NCI-H187 (cell line): ENCODE measurements at places on chromosomes 4 and X.

GRCh38 chr4:99945718-99946355 is 581 bp downstream of the DNAJB14 start:
- DNase-seq = no peak

GRCh38 chr4:6509587-6509986 is 37.2 kb upstream of the PPP2R2C start:
- DNase-seq = no peak

GRCh38 chrX:85914431-85914830 is 132.9 kb downstream of the CHM start:
- no peak for DNase-seq

DNA sequence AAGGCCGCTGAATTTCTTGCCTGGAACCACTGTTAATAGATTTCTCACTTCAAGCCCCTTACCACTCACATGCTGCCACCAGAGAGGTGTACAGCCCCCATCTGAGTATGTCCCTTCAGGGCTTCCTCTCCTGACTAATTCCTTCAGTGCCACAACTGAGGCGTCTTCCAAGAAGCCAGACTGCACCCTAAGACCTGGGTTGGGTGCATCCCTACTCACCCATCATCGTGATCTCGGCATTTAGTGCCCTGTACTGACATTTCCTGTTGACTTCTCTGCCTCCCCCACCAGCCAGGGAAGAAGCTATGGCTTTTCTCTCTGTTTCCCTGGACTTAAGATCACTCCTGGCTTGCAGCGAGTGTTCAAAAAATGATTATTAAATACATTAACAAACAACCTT is 40.4 kb upstream of the MAP3K15 start:
- no peak for DNase-seq

DNA sequence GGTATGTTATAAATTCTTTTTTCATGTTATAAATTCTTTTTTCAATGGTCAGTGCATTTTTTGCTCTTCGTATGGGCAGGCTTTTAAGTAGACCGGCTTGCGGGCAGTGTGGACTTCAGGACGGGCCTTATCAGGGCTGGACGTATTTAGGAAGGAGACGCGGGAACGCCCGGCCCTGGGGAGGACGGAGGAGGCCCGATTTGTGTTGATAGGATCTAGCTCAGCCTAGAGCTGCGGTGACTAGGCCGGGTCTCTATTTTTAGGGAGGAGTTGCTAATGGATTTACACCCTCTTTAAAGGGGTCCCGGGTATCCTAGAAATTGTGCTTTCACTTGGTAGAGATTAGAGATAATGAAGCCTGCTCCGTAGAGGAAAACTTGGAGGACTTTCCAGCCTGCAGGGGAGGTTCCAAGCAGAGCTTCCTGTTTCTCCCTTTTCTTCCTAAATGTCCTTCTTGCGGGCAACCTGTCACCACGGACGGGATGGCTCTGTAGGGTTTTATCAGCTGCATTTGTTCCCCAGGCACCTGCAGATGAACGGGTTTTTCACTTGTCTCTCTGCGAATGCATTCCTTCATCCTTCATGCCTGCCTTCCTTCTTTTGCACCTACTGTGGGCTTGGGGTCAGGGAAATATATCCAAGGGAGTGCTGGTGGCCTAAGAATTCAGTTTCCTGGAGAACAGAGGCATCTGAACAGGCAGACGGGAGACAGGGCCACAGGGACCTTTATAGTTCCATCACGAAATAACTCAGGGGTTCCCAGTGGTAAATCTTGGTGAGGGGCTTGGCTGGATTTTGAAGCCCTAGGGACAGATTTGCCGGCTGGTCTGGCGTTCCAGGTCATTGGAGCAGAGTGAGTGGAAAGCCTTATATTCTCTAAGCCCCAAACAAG is 1.4 kb downstream of the CD99 start:
- no peak for DNase-seq

GRCh38 chr4:80173841-80174240 is 23.5 kb upstream of the PRDM8 start:
- DNase-seq = no peak

DNA sequence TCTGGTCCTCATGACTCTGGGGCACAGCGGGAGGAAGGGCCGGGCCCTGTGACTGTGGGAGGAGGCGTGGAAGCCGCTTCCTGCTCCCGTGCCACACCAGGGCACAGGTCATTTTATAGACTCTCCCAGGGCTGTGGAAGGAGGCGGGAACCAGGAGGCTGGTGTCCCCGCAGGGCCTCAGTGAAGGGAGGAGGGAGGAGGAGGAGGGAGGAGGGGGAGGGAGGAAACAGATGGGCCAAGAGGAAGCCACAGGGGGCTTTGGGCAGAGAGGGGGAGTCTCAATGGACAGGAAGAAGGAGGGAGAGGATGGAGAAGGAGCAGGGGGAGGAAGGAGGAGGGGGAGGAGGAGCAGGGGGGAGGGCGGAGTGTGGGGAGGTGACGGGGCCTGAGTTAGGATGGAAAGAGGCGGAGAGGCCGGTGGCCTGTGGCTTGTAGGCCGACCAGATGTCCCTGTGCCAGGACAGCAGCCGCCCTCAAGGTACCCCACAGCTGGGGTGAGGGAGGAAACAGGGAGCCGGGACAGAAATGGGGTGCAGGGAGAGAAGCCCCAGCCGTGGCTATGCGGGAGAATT is 6.2 kb upstream of the PLCXD1 start:
- no peak for DNase-seq

DNA sequence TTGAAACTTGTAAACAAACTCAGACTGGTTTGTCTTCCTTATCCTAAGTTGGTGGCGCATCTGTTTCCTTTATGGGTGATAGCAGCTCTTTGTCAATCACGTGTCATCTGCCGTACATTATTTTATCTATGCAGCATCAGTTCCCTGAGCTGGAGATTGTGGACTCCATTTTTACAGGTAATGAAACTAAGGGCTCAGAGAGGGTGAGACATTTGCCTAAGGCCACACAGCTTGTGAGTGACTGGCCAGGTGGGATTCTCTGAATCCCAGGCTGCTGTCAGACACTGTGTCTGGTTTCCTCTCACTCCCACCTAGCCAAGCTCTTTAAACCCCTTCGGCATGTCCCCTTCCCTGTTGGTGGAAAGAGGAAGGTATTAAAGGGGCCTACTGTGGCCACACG is 41.7 kb upstream of the CLCN4 start:
- DNase-seq = no peak

DNA sequence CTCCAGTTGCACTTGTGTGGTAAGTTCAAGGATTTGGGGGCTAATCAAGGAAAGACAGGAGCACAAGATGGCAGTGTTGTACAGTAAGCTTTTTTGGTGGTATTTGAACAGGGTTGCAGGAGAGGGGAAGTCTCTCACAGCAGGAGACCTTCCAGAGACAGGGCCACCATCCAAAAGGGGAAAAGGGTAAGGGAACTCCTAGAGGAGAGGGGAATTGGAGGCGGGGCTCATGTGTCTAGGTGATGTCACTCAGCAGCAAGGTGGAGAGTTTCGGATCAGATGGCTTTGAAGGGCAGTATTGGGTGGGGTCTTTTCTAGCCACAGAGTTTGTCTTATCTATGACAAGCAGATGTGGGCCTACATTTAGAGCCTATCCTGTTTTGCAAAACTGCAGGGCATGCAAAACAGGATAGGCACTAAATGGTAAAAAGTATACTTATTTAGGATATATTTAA is 13.4 kb upstream of the RNF175 start:
- DNase-seq = no peak

- DNase-seq = no peak
Measured at GRCh38 chr4:107801766-107802211, 22.9 kb upstream of the SGMS2 start.

GRCh38 chr4:44186850-44187246 is 261.8 kb downstream of the KCTD8 start:
- DNase-seq = no peak

DNA sequence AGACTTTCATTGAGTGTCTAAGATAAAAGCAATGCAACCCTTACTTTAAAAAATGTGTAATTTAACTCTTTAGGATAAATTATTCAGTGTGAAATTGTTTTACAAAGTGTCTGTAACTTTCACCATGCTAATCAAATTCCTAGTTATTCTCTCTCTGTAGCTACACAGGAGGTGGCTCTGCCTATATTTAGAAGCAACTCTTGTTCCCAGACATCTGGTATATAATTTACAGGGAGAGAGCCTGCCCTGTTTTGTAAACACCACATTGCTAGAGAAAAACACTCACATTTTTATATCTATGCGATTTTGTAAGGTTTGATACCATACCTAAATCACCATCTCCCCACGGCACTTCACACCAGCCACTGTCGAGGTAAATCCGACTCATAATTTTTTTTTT is 35.5 kb upstream of the SPATA4 start:
- no peak for DNase-seq

DNA sequence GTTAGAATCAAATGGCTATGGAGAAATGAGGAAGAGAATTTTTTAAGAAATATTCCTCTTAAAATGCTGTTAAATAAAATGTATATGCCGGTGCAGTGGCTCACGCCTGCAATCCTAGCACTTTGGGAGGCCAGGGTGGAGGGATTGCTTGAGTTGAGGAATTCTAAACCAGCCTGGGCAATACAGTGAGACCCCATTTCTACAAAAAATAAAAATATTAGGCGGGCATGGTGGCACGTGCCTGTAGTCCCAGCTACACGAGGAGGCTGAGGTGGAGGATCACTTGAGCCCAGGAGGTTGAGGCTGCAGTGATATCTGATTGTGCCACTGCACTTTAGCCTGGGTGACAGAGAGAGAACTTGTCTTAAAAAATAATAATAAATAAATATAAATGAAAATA is 7.9 kb upstream of the FUNDC1 start:
- no peak for DNase-seq

DNA sequence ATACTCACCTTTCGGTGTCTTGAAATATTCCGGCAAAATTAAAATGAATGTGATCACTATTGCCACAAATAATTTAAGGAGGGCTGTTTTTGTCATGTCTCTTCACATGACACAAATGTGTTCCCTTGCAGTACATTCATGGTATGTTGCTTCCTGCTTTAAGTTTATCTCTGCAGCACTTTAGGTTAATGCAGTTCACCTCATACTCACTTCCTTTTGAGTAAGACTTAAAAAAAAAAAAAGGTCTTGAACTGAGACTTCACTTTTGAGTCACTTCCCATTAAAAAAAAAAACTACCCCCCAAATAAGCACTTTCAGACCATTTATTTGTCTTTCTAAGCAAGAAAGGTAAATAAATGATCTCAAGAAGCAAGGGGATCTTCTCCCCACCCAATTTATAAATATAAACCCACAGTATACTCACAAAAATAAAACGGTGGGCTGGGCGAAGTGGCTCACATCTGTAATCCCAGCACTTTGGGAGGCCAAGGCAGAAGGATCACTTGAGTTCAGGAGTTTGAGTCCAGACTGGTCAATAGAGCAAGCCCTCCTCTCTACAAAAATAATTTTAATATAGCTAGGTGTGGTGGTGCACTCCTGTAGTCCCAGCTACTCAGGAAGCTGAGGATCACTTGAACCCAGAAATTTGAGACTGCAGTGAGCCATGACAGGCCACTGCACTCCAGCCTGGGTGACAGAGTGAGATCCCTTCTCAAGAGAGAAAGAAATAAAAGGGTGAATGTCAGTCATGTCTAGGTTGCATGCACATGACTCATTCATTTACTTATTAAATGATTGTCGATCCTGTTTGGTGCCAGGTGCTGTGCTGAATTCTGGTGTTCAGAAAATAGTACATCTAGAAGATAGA is at the start of gene TMEM156:
TSS of gene TMEM156 (minus strand) at position 192 of the 868 bp plus-strand sequence. CDS start at position 96, 96 bp downstream.
- DNase-seq = no peak

DNA sequence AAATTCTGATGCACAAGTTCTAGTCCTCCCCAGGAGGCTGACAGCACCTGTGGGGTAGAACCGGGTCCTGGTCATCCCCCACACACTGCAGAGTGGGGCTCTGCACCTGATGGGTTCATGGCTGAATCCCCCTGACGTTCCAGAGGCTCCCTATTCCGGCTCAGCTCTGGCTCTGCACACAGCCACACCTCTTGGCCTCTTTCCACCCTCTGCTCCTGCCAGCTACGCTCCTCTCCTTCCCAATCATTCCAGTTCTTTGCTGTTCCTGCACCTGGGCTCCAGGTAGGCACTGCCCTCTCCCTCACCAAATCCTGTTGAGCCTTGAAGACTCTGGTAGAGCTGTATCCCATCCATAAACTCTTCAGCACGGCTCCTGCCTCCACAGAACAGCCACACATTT is 75.5 kb downstream of the GATB start:
- DNase-seq = no peak

GRCh38 chr4:25234390-25235370 is 847 bp downstream of the PI4K2B start:
- DNase-seq = no peak

DNA sequence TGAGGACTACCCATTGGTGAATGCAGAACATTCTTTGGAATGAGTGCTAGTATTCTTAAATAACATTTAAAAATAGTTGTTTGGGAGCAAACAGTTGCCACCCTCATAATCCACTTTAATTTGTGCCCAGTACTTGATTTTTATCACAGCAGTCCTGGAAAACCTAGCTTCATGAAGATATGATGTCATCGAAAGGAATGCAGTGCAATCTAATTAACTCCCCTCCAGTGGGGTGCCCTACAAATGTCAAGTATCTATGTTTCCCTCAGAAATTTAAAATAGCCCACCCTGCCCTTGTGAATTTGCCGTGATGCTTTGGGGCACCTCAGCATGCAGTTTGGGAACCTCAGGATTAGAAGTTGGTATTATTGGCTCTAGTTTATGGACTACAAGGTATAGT is 5.4 kb downstream of the RAB9A start:
- no peak for DNase-seq

DNA sequence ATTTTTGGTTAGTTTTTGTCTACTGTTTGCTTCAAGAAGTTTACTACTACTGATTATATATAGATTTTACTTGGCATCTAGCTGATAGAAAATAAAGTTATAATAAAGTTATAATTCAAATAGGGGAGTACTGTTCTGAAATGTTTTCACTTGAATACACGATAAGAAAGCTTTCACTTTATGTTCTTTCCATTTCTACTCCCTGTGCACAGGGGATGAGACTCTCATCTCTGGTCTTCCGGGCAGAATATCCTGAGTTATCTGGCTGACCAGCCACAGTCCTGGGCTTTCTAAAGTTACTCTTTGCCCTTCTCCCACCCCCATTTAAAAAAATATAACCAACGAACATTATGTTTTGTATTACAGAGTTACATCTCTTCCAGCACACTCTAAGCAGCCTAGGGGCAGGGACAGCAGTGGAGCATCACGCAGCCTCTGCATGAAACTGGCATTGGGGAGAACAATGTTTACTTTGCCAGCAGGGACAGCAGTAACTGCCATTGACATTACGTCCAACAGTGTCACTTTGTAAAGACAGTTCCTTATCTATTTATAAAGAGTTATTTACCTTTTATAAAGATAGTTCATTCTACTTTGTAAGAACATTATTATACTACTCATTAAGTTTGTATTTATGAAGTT is 64.3 kb downstream of the METTL14 start:
- DNase-seq = no peak
